GM23248 (cell line): ENCODE measurements at places on chromosomes 5 and 9.
A peak's percentile ranks its signal among the peaks of the same experiment; 100 is the strongest.

GRCh38 chr9:6843742-6844141 is 86.0 kb downstream of the KDM4C start:
- peak; percentile 4 for DNase-seq

- no peak for DNase-seq
These were observed 145.3 kb downstream of the PLK2 start for GRCh38 chr5:58314356-58315210.

GRCh38 chr5:179720222-179720621 is 12.4 kb upstream of the MAML1 start:
- no peak for DNase-seq

DNA sequence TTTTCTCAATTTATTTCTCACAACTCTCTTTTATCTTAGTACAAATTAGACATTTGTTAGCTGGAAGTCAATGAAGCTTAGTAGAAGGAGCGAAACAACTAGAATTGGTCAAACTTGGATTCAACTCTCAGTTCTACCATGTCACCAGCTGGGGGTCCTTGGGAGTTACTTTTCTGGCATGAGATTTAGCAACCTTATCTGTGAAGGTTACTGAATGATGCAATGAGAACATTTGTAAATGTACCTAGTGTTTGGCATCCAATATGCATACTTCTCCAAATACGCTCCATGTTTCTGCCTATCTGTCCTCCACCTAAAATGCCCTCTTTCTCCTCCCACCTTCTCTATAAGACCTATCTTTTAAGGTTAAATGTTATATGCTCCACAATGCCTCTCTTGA is 6.3 kb downstream of the HNRNPA0 start:
- no peak for DNase-seq

DNA sequence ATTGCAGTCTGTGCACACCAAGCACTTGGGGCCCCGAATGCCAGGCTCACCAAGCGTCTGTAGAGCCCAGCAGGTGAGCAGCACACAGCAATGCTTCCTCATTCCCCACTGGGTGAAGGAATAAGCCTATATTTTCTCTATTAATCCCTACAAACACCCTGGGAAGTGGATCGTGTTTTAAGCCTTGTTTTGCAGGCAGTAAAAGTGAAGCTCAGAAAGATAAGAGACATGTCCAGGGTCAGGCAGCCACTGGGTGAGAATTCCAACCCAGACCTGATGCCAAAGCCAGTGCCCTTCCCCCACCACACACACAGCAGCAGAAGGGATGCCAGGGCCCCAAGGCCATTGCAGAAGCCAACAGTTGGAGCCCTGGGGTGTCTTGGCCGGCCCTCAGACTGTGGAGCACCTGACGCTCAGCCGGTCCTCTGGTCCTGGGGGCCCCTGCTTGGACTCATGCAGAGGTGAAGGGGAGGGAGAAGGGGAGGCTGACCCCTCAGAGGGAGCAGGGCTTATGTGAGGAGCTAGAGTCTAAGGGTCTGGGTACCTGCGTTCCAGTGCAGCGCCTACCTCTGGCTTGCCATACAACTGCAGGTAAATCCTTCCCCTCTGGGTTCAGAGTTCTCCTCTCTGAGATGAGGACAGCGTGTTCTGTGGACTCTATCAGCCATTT is 26.3 kb upstream of the SYNPO start:
- DNase-seq, result no peak

DNA sequence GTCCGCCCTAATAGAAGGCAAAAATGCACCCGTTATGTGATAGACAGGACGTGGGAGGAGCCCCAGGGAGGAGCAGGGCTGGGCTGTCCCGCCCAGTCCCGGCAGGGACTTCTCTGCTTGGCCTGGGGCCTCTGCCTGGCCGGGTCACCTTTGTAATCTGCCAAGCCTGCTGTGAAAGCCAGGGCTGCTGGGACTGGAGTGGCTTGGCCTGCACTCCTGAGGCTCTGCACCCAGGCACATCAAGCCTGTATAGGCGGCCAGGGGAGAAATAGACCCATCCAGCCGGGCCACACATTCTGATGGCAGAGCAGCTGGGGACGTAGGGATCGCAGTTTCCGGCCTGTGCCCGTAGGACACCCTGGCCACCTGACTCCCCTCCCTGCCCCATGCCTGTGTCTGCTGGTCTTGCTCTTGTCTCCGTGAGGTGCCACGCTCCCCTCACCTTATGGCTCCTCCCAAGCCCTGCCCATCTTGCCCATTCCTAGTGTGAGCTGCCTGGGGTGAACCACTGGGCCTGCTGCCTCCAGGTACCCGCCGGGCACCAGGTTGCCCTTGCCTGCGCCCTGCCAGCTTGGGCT is 28.1 kb downstream of the DYNC2I2 start:
- peak; percentile 28 for DNase-seq

GRCh38 chr5:107104040-107104995 is 566.4 kb downstream of the EFNA5 start:
- DNase-seq, result no peak

DNA sequence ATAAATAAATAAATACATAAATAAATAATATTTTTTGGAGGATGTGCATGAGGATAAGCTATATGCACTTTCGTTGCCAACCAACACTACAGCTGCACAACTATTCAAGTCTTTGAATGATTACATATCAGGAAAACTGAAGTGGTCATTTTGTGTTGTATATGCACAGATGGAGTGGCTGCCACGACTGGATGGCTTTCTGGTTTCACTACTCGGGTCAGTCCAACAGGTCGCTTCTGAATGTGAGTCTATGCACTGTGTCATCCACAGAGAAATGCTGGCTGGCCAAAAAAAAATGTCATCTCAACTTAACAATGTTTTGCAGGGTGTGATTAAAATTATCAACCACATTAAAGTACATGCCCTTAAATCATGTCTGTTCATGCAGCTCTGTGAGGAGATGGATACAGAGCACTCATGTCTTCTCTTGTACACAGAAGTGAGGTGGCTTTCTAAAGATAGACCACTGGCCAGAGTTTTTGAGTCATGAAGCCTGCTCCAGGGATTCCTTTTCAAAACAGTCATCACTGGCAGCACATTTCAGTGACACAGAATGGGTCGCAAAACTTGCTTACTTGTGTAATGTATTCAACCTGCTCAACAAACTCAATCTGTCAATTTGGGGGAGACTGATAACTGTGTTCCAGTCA is 589.8 kb upstream of the CYLC2 start:
- DNase-seq, result no peak

DNA sequence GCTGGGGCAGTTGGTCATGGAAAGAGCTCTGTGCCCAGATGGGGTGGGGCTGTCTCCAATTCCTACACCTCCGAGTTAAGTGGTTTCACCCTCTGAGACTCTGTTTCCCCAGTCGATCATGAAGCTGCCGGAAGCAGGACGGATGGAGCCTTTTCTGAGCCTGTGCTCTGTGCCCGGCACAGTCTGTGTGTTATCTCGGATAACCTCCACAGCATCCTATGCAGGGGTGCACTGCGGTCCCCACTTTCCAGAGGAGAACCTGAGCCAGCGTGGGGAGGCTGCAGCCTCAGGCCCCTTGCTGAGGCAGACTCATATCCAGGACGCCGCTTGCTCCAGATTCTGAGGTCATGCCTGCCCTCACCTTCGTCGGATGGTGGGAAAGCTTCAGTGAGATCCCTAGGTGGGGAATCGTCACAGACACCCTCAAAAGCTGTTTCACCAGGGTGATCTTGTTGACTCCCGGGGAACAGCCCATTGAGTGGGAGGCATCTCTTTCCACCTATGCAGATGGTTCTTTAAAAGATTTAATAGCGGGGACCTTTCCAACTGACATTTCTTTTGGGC is 6.9 kb upstream of the COL5A1 start:
- DNase-seq, result no peak

DNA sequence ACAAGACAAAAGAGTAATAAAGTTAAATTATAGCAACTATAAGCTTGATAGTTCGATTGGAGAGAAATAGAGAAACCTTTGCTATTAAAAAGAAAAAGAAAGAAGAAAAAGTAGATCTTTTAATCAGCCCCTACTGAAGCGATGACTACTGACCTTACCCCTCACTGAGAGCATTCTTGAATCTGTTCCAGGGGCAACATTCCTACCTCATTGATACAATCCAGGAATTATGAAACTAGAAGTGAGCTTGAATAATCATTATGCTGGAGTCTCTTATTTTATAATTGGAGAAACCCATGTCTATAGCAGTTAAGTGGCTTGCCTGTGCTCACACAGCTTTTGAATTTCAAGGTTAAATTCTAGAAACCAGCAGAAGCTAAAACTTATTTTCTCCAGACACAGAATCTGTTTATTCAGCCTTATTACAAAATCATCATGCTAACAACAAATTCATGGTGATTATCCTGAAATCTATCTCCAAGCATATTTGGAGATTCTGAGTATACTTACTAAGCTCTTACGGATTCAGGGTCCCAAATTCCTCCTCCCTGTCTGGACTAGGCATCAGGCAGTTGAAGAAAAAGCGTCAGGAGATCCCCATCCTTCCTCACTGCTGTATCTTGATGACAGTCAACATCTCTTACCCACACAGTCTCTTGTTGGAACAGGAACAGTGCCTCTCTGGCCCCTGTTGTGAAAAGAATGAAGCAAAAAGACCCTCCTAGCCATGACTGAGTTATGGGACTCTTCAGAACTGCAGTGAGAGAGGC is 547.6 kb upstream of the WWC1 start:
- DNase-seq, result peak; percentile 86

DNA sequence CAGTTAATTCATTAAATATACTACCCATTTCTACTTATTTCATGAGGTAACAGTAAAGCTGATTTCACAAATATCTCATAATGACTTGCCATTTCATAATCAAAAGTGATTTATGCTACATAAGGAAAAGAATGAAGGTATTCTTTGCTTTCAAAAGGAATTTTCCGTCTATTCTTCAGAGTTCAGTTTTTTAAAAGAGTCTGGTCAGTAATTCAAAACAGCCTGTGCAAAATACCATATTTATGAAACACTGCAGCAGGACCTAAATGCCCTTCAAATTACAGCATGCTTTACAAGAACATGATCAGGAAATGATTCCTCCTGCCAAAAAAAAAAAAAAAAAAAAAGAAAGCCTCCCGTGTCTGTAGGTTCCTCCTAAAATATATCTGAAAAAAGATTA is 154.7 kb downstream of the KIAA0825 start:
- DNase-seq, result peak; percentile 82

- DNase-seq, result no peak
These were observed 76.4 kb downstream of the PRRT1B start for GRCh38 chr9:131621551-131622358.

GRCh38 chr5:43569236-43569746 is 12.4 kb upstream of the PAIP1 start:
- DNase-seq, result no peak

GRCh38 chr9:33868440-33868973 is 51.5 kb downstream of the UBE2R2 start:
- DNase-seq, result peak; percentile 79

- DNase-seq, result peak; percentile 9
These were observed 16.0 kb upstream of the TBC1D2 start for GRCh38 chr9:98271479-98271878.

- no peak for DNase-seq
These were observed 16.6 kb upstream of the WHRN start for GRCh38 chr9:114521846-114522245.

DNA sequence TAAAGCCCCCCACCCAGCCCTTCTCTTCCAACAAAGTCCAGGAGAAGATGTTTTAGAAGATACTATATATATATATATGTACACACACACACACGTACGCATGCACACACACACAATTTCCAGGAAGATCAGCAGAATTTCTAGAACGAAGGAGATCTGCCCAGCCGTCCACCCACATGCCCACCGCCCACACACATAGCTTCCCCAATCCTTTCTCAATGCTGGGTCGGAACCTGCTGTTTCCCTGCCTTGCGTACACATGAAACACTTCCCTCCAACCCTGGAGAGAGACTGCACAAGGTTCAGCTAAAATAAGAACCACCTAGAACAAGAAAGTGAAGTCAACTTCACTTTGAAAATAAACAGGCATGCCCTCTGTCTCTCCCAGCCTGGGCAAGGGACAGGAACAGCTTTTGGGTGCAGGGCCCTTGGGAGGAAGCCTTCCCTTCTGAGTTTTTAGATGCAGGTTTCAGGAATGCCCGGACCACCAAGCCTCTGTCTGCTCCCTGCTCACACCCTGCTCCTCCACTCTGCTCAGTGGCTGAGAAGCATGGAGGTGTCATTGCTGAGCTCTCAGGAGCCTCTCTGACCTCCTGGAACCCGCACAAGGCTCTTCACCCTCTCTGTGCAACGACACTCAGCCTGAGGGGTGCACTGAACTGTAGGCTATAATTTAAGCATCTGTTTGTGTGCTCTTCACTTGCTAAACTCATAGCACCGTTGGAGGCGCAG is 149.4 kb downstream of the C5orf15 start:
- no peak for DNase-seq

- DNase-seq, result no peak
These were observed 33.6 kb downstream of the PDE6A start for GRCh38 chr5:149911031-149911430.

GRCh38 chr5:9363026-9363425 is 182.8 kb downstream of the SEMA5A start:
- no peak for DNase-seq

- no peak for DNase-seq
These were observed 11.8 kb downstream of the RAB24 start for GRCh38 chr5:177291735-177292134.

- DNase-seq, result peak; percentile 74
These were observed 4.6 kb upstream of the PHYHD1 start for GRCh38 chr9:128916204-128916603.

DNA sequence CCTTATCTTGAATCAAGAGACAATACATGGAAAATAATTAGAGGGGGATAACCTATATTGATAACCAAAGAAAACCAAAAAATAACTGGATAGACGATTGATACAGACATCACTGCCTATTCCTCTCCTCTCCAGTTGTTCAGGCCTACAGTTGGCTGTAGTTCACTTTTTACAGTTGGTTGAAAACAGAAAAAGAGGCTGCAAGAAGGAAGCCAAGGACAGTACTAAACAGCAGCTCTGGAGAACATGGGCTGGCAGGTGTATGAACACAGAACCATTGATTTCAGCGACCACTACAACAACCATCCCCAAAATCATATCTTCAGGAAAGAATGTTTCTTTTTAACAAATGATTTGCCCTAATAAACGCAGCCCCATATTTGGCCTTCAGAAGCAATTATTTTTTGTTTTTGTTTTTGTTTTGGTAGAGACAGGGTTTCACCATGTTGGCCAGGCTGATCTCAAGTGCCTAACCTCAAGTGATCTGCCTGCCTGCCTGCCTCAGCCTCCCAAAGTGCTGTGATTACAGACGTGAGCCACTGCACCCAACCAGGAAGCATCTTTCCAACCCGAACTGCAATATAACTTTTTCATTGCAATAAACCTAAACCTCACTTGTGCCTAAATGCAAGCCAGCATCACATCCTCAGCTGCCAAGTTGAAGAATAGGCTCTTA is 64.3 kb downstream of the MLLT3 start:
- peak; percentile 13 for DNase-seq

- no peak for DNase-seq
These were observed 346.9 kb downstream of the NFIB start for GRCh38 chr9:13967011-13967410.
